SK-N-SH (cell line): ENCODE measurements at places on chromosomes 7 and 10.

DNA sequence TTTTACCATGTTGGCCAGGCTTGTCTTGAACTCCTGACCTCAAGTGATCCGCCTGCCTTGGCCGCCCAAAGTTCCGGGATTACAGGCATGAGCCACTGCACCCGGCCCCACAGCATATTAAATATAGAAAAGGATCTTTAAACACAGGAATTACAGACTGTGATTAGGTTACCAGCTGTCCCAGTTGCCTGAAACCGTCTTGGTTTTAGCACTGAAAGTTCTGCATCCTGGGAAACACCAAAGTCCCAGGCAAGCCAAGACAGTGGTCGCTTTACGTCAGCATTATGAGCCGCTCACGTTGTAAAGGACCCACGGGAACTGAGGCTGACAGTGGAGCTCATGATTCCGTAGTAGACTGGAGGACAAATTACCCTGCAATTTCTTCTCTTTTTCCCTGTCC, 69.0 kb upstream of the FAM180A start:
- no peak for DNase-seq

- no peak for DNase-seq
These were observed 45.1 kb downstream of the CUX1 start for GRCh38 chr7:101862280-101863220.

DNA sequence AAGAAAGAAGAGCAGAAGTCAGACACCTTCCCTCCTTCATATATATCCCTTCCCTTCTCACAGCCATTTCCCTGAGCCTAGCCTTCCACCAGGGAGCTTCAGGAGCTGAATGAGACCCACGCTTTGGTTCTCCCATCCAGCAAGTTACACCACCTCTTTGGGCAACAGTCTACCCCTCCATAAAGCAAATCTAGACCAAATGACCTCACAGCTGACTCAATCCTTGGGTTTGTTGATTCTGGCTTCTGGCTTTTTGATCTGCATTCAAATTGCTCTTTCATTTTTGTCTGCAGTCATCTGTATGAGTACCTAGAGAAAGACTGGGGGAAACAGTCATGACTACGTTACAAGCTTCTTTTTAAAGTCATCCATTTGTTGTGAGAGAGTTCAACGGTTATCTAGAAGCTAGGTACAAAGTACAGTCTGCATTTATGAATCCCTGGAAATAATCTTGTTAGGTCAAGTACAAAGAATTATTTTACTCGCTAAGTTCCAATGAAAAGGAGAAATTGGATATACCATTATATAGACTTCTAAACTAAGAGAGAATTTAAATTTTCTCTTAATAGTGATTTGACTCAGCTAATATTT, 86.3 kb downstream of the RAB11FIP2 start:
- DNase-seq: no peak

DNA sequence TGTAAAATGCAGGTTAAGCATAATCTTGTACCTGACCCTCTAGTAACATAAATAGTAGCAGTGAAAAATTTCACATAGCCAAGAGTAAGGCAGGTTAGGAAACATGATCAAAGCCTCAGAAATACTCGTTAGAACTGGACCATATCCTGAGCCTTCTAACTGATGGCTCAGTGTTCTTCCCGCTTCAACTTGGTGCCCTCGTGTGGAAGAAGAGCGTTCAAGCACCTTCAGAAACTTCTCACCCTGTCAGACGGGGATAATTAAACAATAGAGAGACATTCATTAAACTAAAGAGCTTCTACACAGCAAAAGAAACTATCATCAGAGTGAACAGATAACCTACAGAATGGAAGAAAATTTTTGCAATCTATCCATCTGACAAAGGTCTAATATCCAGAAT, 124.5 kb downstream of the MYOF start:
- peak; percentile 53 for DNase-seq

DNA sequence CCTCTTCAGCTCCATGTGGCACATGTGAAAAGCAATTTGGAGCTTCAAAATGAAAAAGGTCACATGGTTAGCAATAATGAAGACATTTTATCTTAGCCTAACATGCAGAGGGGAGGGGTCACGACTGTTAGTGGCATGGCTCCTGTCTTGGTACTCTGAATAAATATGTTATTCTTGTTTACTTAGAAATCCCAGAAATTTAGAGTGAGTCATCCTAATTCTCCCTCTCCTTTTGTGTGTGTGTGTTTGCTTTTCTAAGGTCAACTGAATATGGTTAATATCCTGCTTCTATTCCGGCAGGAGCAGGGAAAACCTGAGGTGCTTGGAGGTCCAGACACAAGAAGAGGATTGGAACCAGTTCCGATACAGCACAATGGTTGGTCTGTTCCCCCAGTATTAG, 17.6 kb downstream of the BCCIP start:
- no peak for DNase-seq

DNA sequence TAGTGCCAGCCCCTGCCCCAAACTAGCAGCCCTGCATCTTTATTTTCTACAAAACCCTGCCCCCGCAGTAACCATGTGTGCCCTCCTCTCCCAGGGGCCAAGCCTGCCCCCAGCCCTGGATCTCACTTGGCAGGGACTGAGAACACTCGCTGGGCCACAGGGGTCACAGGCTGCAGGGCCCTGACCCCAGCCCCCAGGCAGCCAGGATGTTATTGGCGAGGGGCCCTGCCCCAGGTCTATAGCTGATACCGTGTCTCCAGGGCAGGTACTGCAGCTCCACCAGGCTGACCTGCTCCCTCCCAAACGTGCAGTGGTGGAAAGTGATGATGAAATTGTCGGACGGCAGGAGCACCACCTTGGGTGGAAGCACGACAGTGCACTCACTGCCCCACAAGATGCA, 35.9 kb upstream of the TUBB8 start:
- no peak for DNase-seq

DNA sequence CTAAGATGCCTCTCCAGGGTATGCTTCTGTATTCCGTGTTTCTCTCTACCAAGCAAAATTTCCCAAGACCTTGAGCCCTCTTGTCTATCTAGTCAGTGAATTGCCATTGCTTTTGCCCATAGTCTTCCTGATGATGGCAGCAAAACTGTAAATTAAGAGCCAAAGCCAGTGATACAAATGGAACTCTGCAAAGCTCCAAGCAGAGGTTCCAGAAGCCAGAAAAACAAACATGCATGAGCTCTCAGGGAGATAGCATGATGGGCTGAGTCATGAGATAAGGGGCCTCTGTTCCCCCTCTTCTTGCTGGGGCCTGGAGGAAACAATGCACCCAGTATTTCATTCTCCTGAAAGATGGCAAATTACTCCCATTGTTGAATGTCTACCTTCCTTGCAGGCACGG, 24.7 kb downstream of the LSMEM1 start:
- DNase-seq: no peak

GRCh38 chr7:56028942-56029630, 22.2 kb downstream of the PSPH start:
- no peak for DNase-seq
